Cardiac septum (tissue), 1 donor: ENCODE measurements at places on chromosomes 11 and 22. TPM values are rescaled to one million over a fixed set of nuclear protein-coding genes. Genes with fewer than 3 reads are reported as not detected.

Gene BIRC3
- total RNA-seq: 1.8 TPM

Gene OR5P2
- total RNA-seq: not detected

Gene NAALAD2
- total RNA-seq: 0.27 TPM

Gene C11orf52
- 2.6 TPM for total RNA-seq

Gene AMOTL1
- total RNA-seq: 60.1 TPM

Gene ZC3H12C
- 20.0 TPM for total RNA-seq

Gene APOC3
- total RNA-seq: not detected
